GM23338 (cell line): ENCODE measurements at places on chromosomes 5 and 9.
A peak's percentile ranks its signal among the peaks of the same experiment; 100 is the strongest.

DNA sequence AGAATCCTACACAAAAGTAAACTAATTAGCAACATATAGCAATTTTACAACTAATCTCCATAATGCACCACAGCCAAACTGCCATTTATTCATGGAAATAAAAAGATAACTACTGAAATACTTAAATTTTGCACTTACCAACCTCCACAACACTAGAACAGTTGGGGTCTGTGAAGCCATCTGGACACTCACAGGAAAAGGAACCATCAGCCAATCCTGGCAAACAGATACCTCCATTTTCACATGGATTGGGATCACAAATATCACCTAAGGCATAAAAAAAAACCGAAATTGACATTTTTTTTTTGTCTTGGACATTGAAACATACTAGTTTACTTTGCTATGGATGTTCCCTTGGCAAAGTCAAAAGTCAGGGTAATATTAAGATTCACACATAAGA is 130.7 kb downstream of the EDIL3 start:
- no peak for DNase-seq

DNA sequence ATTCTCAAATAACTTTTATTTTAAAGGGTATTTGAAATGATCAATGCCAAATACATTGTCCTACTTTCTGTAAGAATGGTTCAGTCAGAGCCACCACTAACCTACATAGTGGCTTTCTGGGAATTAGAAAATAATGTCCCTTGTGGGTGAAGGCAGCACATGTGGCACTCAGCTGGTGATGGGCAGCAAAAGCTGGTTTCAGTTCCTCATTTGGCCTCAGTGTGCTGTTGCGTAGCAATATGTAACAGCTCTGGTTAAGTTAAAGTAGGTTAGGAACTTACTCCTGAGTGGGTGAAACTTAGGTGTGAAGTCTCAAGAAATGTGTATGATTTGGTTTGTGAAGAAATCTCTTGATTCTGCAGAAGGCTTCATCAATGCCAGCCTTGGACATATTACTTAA is 99.6 kb upstream of the SPEF2 start:
- no peak for DNase-seq

DNA sequence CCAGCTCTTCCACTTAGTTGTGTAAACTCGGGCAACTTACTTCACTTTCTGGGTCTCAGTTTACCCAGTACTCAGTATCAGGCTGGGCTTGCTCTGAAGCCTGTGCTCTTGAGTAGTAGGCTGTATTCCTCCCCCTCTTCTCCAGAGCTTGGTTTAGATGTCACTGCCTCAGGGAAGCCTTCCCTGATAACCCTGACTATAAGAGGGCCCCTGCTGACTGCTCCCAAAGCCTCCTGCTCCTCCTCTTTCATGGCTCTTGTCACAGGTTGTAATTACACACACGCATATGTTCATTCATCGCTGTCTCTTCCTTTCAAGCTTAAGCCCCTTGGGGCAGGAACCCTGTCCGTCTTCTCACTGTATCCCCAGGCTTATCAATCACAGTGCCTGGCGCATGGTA is 140.2 kb downstream of the RGS3 start:
- no peak for DNase-seq

DNA sequence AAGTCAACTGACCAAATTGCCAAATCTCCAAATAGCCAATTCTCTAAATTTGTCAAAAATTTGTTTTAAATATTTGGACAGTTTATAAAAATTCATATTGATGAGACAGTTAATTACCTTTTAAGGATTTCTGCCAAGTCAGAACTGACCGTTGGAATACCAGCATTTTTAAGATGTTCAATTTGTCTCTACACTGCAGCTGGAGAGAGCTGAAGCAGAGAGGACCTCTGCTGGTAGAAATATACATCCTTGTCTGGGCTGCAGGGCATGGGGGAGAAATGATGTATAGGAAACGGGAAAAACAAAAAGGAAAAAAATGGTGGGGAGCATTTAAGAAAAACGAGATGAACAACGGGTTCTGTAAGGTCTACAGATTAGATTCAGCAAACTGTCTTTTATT is 16.8 kb downstream of the NR6A1 start:
- no peak for DNase-seq

- no peak for DNase-seq
These were observed 54.3 kb downstream of the ASS1 start for GRCh38 chr9:130498918-130499698.

GRCh38 chr5:166551384-166551783 is 1740.1 kb upstream of the WWC1 start:
- no peak for DNase-seq

DNA sequence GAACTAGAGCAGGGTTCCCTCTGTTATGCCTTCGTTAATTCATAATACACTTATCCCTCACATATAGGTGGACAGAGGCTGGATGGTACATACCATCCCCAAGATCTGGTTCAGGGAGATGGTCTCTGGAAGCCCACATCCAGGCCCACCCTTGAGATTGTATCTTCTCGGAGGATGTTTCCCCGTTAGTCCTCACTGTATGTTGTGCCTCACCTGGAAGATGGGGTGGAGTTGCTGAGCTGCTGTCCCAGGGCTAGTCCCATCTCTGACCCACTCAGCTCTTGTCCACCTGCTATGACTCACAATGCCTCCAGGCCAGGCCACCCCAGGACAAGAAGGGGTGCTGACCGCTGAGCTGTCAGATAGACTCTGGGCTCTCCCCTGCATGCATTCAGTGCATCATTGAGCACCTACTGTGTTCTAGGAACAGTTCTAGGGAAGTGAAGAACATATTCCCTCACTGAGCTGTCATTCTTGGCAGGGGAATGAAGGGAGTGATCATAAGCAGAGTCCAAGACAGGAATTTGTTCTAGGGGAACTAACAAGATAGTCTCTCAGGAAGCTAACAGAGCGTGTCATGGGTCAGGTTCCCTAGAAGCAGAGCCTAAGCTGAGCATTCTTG is at the start of gene CBY3:
Gene CBY3, minus strand, starts transcription at position 255 of the 622 bp plus-strand sequence. Its CDS starts 116 bp downstream, at position 139.
- no peak for DNase-seq

DNA sequence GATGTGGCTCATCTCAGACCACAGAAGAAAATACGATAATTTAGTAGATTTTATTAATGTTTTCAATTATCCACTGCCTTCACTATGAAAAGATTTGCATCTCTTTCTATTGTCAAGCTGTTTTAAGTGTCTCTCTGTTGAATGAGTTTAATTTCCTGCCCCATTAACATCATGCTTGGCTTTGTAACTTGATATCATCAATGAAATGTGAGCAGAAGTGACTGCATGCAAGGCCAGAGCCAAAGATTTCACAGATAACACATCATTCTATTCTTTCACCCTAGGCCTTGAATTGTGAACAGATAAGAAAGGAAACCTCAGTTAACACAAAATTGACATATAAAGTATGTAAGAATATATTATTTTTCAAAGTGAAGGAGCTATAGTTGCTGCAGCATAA is 986.4 kb upstream of the CDH18 start:
- peak; percentile 6 for DNase-seq

GRCh38 chr5:23823521-23823920 is 316.1 kb downstream of the PRDM9 start:
- DNase-seq, result no peak

GRCh38 chr9:19146441-19147024 is 19.2 kb upstream of the PLIN2 start:
- DNase-seq, result no peak

DNA sequence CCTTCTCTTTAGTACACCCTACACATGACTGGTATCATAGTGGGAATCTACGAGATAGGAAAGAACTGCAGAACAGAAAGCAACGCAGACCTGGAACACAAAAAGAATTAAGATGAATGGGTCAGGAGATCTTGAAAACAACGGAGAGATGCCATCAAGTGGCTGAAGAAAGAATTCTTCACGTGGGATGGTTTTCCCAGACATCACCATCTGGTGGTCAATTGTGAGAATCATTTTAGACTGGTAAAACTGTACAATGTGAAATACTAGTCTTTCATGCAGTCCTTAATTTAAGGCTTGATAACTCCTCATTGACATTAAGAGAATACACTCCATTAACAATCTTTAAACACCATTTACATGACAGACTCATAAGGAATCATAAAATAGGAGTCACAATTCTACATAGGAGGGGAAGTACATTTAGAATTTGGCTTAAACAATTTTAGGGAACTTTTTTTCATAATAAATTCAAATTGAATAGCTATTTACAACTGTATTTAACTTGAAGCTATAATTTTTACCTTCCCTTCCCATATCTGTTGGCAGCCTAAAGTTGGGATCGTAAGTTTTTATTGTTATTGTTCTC is 128.4 kb upstream of the TRPM3 start:
- peak; percentile 75 for DNase-seq

DNA sequence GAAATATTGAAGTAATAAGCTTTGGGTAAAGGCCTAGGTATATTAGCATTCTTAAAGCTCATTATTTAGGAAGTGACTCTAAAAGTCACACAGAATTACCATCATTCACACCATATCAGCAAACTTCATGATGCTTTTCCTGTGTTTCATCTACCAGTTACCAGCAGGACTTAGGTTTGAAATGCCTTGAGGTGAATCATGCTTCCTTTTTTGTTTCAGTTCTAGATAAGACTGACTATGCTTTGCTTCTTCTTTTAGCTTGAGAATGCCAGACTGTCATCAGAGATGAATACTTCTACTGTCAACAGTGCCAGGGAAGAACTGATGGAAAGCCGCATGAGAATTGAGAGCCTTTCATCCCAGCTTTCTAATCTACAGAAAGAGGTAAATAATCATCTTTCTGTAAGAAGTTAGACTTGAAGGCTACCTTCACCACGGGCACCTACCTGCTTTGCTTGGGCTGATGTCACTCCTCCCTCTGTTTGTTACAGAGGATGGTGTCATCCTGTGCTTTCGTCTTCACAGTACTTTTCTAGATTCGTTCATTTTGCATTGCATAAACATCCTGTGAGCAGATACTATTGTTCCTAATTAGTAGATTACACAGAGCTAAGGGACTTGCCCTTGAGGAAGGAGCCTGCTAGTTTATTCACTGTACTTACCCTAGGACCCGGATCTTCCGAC is 34.7 kb downstream of the LMNB1 start:
- no peak for DNase-seq

GRCh38 chr5:40381676-40382363 is 297.9 kb upstream of the PTGER4 start:
- DNase-seq, result no peak

GRCh38 chr5:164600274-164600673 is 1094.9 kb downstream of the MAT2B start:
- no peak for DNase-seq

- DNase-seq, result no peak
These were observed 7.6 kb downstream of the ENC1 start for GRCh38 chr5:74632947-74633356.

GRCh38 chr9:126838055-126838811 is 22.2 kb upstream of the ZBTB34 start:
- DNase-seq, result no peak

GRCh38 chr9:5846096-5846495 is 13.2 kb upstream of the ERMP1 start:
- no peak for DNase-seq

DNA sequence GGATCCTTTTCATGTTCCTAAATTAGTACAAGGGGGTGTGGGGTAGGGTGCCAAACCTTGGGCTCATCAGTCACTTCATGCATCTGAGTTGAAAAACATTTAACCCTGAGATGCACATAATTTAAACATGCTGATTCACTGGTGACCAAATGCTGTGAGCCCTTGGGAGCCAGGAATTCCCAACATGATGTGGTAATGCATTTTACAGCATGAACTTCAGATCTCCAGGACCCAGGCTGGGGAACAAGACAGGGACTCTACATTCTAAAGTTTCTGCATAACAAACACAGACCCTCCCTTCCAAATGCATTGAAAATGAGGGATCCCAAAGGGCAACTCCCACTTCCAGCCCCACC is 322.2 kb downstream of the NDUFS4 start:
- DNase-seq, result peak; percentile 70

DNA sequence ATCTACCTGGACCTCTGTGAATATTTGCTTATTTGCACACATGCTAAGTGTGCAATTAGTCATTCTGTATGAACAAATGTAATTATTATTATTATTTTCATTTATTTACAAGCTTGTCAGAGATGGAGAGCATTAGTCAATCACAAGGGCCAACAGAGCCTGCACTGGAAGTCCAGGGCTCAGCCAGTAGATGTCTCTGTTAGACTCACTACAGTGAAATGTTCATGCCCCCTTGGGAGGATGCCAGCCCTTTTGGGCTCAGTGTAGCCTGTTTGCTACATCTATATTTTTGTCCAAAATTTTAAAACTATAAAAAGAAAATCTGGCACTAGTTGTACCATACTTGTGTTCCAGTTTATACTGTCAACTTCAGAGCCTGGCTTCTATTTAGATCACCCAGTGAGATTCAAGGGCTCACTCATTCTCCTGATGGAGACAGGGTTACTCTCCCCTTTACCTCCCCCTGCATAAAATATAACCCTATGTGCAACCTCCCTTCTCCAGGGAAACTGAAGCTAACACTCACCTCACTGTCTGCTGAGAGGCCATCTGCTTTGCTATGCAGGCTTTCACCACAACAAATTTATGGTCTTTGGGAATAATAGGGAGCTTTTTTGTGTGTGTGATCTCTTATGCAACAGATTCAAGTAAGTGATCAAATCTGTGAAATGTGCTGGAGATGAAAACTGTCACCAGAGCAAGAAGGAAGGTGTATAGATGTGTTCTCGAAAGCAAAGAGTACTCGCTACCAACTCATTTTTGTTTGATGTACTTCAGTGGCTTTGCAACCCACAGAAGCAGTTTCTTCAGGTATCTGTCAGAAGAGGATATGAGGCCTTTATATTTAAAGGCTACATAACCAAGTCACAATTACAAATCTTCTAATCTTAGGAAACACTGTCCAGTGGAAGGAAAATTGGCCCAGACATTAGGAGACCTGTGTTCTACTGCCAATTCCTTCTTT is 99.9 kb upstream of the TLE4 start:
- DNase-seq, result peak; percentile 13

DNA sequence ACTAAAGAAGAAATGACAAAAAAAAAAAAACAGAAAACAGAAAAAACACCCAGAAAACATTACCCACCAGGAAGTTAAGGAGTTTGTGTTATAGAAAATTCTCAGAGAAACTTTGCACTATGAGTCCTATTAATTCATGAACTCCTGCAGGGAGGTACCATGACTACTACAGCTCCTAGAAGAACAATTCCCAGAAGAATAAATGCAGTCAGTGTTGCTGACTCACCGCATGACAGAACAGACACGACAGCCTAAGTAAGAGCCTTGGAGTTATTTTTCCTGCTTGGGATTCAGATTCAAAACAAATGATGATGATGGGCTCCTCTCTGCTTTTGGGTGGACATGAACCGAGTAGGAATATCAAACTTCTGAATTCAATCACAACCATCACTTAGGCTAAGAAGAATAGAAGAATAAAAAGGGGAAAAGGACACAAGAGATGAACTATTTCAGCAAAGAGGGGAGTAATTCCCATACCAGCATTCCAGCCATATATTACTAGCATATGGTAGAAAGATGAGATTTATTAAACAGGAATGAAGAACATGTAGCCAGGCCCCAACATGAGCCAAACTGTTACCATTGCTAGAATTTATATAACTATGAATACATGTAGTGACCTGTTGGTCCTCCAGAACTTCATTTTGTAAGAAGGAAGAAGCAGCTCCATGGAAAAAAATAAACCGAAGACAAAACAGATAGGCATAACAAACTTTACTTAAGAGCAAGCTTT is 209.6 kb upstream of the PDE4D start:
- DNase-seq, result no peak

- DNase-seq, result peak; percentile 79
These were observed 27.3 kb upstream of the IL17B start for GRCh38 chr5:149406203-149406978.
